Inflammatory macrophage (primary cell): ENCODE measurements at places on chromosomes 1 and 21.

- peak; percentile 76 for DNase-seq
Measured at GRCh38 chr1:24641646-24642151, 1.4 kb upstream of the SRRM1 start.

DNA sequence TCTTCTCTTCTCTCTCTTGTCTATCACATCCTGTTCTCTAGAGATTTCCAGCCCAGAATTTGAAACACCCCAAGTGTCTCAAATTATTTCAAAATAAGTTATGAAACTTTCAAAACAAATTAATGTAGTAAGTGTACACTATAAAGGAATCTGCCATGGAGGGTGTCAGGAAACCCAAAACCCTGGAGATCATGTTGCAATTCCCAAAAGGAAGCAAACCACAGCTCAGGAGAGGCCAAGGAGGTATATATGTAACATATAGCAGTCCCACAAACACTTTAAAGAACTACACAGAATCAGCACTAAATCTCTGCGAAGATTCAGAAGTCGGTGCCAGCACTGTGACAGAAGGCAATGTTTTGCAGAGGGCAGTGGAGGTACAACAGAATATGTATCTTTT lies 26.6 kb downstream of the PTPN14 start:
- DNase-seq = no peak

- DNase-seq = no peak
Measured at GRCh38 chr1:107244709-107245500, 104.1 kb downstream of the NTNG1 start.

DNA sequence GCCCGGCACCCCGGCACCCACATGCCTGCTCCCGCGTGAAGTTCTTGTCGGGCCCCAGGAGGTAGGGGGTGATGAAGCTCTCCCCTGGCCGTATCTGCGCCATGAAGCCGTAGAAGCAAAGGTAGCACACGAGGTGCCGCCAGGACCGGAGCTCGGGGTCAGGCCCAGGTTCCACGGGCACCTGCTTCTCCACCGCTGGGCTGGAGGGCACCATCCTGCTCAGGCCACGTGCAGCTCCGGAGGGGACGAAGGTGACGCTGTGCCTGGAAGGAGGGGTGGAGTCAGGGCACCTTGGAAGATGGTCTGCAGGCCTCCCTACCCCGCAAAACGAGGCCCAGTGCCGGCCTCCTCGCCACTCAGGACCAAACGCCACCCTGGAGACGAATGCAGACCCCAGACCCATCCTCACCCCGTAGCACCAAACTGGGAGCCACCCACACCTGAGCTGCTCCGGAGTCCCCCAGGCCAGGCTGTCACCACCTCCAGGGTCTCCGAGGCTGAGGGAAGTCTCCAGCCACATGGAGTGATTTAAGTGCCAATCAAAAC lies 4.4 kb downstream of the SLC19A1 start:
- no peak for DNase-seq

- peak; percentile 45 for DNase-seq
Measured at GRCh38 chr1:24294228-24294672, 24.9 kb upstream of the GRHL3 start.

DNA sequence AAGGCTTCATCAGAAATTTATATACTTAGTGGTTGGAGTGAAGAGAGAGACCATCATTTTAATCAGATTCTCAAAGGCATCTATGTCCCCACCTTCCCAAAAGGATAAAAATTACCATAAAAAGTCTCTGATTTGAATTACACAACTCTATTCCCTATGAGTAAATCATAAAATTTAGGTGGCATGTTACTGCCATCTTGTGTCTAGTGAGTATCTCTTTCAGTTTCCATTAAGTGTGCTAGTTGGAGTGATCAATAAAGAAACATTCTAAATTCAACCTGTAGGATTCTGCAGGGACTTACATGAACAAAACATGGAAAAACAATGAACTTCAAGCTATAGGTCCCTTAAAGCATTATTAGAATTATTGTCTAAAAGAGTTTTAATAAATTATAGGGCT lies 655.4 kb downstream of the LTN1 start:
- peak; percentile 6 for DNase-seq

DNA sequence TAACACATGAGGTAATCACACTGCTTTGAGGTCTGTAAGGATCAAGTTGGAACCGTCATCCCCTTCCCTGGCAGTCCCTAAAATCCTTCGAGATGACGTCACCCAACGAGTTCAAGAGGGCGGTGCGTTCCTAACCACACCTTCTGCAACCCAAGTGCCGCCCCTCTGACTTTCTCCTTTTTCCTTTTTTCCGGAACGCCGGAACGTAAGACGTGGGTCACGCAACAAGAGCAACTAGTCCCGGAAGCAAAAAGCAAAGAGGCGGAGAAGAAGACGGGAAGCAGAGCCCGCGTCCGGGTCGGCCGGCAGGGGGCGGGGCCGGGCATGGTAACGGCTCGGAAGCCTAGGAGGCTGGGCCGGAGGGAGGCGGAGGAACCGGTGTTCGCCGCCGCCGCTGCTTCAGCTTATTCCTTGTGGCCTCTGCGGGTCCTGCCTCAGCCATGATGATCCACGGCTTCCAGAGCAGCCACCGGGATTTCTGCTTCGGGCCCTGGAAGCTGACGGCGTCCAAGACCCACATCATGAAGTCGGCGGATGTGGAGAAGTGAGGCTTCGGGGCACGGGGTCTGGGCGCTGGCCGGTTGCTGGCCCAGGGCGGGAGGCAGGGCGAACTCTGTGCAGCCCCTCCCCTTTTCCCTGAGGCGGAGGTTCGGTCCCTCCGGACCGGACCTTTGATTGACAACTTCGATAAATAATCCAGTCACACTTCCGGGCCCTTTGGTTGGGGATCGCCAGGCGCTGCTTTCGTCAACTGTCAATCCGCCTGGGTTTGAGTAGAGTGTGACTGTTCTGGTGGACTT lies at the start of gene TIPRL:
Gene TIPRL (plus strand): TSS at position 325 of the 800 bp plus-strand sequence. CDS start 116 bp downstream, at position 441.
- peak; percentile 97 for DNase-seq

DNA sequence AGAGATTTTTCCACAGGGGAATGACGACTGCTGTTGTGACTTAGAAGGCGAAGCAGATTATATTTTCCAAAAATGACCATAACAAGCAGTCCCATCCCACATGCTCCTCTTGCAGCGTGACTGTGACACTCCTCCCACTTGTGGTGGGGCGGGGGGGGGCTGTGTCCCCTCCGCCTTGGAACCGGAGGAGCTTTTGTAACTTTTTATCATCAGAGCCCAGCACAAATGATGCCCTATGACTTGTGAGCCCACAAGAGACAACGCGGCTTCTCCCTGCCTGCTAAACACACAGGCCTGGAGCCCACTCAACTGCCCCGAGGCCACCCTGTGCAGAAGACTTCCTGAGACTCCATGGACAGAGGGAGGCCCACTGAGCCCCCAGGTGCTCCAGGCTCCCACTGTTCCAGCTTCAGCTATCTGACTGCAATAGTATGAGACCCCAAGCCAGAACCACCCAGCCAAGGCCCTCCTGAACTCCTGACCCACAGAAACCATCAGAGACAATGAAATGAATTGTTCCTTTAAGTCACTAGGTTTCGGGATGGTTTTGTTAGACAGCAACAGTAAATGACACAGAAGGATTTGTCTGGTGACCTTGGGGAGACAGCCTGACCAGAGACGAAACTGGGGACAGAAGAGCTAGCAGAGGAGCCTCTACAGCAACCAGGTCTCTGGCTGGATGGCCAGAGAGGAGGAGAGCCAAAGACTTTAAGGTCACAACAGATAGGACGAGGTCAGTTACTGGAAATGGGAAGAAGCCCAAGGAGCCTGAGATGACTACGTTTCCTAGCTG lies 58.8 kb downstream of the CAPZB start:
- no peak for DNase-seq

- peak; percentile 96 for DNase-seq
Measured at GRCh38 chr1:41540886-41541591, 56.6 kb upstream of the EDN2 start.

DNA sequence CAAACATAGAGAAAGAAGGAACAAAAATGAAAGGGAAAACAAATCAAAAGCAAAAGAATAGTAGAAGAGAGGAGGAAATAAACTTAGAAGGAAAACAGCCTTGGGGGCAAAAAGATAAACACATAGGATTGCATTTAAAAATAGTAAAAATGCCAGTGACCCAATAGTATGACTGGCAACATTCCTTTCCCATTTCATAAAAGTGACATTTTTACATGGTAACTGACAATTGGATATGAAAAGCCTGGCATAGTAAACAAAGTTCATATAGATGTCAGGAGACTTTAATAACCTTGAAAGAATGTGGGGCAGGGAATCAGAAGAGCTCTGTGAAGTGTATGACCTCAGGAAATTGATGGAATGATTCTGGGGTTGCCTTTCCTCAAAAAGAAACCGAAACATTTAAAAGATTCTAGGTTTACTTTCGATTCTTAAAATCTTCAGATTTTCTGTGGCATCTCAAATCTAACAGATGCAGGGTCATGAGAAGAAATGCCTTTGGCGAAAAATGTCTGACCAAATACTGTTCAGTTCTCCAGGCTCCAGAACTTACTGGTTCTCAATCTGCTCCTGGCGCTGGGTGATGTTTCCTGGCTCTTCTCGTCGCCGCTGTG lies 33.7 kb downstream of the SPTA1 start:
- no peak for DNase-seq

DNA sequence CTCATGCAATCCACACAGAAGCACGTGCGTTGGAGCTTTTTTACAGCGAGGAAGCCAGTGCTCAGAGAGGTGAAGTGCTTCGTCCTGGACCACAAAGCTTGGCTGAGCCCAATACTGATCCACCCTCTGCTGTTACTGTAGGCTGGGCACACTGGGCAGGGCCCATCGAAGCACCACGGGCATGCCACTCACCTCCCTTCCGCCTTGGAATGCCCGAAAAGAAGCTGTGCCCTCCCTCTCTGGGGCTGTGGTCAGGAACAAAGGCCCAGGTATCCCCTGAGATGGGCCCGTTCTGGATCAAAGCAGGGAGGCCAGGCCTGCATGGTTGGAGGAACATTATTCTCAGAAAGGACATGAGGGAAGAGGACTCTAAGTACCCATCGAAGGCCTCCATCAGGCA lies 206.7 kb upstream of the C1orf174 start:
- DNase-seq = no peak

- DNase-seq = no peak
Measured at GRCh38 chr1:40401473-40402201, 28.1 kb downstream of the SMAP2 start.

- no peak for DNase-seq
Measured at GRCh38 chr1:181506563-181507353, 23.4 kb downstream of the CACNA1E start.

- no peak for DNase-seq
Measured at GRCh38 chr21:35197992-35198431, 148.9 kb upstream of the RUNX1 start.

DNA sequence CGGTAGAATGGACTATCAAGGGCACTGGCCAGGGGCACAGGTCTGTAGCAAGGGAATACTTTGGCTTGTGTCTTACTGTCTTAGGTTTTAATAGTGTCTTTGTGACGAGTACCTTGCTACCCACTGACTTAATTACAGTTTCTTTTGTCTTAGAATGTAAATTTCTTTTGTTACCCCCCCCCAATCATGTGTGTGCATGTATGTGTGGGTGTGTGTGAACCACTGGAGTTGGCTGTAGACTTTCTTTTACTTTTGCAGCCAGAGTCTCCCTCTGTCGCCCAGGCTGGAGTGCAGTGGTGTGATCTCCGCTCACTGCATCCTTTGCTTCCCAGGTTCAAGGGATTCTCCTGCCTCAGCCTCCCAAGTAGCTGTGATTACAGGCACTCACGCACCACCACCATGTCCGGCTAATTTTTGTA lies 61.8 kb upstream of the CLDN14 start:
- no peak for DNase-seq

DNA sequence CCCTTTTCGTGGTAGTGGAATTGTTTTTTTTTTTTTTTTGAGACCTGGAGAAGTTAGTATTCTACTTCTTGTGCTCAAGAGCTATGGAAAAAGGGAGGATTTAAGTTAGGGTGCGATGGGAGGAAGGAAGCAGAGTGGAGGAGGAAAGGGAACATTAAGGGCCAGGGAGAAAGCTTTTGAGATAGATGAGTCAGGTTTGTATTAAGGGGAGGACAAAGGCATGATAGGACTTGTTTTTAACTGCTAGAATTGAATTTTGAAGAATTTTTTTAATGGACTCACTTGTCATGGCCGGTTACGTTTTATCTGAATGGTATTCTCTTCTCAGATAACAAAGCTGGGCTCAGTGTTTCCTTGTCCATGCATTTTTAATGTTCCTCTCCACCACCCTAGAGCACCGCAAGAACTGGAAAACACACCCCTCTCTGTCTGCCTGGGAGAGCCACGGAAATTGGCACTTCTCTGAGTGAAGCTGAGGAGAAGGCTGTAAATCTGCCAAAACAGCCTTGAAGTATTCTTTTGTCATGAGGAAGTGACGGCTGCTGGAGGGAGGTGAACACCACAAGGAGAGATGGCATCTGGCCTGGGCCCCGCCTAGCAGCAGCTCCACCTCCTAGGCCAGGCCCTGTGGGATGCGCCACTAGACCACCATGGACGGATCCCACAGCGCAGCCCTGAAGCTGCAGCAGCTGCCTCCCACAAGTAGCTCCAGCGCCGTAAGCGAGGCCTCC lies 3.5 kb downstream of the NIPAL3 start:
- DNase-seq = peak; percentile 33

DNA sequence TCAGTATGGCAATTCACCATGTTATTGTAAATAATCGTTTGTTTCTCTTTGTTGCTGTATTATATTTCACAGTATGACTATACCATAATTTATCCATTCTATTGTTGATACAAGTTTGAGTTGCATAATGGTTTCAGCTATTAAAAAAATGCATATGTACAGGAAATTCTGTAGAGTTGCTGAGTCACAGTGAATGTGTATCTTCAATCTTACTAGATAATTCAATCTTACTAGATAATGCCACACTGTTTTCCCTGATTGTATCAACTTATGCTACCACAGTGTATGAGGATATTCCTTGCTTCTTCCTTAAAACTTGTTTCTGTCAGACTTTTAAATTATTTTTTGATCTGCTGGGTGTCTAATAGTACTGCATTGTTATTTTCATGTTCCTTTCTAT lies 3.5 kb upstream of the COA6 start:
- DNase-seq = peak; percentile 27

DNA sequence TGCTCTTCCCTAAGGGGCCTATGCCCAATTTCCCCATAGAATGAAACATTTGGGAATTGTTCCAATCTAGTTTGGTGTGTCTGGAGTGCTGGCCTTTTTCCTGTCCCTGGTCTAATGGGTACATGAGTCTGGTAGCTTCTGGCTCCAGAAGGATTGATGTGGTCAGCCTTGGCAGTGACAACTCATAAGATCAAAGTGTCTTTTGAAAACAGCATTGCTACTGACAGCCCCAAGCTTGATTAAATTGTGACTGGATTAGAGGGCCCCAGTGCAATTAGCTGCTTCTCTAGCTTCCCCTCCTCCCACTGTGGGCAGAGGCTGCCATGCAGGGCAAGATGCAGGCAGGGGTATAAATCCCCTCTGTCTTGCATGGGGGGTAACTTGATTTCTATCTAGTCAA lies 130.9 kb downstream of the UCK2 start:
- DNase-seq = no peak
